Chondrocyte (in vitro differentiated cells): ENCODE measurements at places on chromosomes 6 and 20. TPM values are rescaled to one million over a fixed set of nuclear protein-coding genes. Genes with fewer than 3 reads are reported as not detected.

DNA sequence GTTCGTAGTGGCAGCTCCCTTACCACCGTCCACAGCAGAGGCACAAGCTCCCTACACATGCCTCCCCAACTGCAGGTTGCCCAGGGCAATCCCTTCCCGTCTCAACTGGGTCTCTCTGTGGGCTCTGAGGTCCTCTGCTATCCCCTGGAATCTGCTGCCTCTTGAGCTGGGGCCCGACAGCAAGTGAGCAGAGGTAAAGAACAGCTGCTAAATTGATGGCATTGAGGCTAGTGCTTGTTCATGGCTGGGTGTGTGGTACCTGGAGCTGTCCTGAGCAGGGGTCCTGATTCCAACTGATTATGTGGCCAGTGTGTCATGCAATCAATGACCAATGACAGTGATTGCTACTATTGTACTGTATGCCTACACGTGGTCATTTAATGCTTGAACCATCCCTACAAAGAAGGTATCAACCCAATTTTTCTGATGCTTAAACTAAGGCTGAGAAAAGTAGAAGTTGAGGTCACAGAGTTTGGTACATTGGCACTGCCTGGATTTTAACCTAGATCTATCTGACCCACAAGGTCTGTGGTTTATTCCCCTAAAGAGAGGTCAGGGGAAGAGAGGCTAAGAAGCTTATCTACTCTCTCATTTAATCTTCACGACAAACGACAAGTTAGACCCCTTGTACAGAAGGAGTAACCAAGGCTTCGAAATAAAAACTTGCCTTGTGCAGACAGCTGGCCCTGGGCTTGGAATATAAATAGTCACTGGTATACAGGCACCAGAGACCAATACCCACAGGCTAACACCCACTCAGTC is 41.1 kb downstream of the HNF4A start:
- DNase-seq, result peak; percentile 21

GRCh38 chr20:59253779-59254319 is 46.6 kb upstream of the EDN3 start:
- DNase-seq, result no peak

Gene NCOA5
- total RNA-seq, result 25.1 to 27.3 TPM (median 26.2 TPM) in 3 replicates

Gene MCHR2
- not detected in 3 replicates for total RNA-seq

GRCh38 chr6:28764014-28764723 is 159.6 kb downstream of the TRIM27 start:
- DNase-seq, result no peak

DNA sequence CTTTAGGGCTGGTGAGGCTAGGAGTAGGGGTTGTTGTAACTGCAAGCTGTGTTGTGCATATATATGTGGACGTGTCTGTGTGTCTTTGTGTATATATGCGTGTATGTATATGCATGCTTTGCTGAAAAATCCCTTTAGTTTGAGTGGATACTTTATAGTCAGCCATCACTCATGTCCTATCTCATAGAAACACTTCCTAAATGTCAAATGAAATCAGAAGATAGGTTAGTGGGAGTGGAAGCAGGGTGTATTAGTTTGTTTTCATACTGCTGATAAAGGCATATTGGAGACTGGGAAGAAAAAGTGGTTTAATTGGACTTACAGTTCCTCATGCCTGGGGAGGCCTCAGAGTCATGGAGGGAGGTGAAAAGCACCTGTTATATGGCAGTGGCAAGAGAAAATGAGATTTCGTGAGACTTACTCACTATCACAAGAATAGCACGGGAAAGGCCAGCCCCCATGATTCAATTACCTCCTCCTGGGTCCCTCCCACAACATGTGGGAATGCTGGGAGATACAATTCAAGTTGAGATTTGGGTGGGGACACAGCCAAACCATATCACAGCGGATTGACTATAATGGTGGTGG is 131.1 kb downstream of the JARID2 start:
- no peak for DNase-seq

Gene HUS1B
- total RNA-seq, result 0.70 to 0.97 TPM (median 0.79 TPM) in 3 replicates

DNA sequence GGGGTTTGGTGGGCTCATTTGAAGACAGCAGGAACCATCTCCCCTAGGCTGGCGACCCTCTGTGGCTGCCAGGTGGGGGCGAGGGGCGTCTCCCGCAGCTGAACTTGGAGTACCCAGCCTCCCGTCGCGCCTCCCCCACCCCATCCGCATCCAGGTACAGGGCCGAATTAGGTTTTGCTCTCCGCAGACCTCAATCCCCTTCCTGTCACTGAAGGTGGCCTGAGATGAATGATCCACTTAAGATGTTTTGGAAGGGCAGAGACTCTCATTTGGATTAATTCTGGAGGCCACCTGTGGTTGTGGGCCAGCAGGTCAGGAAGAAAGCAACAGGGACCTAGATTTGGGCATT is 493 bp downstream of the CD83 start:
- no peak for DNase-seq

DNA sequence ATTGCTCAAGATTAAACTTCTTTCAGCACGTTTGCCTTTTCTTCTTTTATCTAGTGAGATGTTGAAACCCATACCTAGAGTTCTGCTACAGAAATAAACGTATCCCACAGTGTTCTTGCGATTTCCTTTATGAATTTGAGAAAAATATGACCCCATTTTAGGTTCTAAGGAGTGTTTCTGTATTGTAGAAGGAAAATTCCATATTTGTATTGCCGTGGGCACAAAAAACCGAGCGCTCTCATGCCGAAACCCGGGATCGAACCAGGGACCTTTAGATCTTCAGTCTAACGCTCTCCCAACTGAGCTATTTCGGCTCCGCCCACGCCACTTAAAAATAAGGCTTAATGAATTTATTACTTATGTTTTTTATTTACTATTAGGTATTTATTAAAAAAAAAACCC is 23.7 kb downstream of the ZNF311 start:
- DNase-seq, result no peak

Gene NINL
- total RNA-seq, result 10.6 to 12.3 TPM (median 10.7 TPM) in 3 replicates

Gene VGLL2
- not detected in 3 replicates for total RNA-seq

DNA sequence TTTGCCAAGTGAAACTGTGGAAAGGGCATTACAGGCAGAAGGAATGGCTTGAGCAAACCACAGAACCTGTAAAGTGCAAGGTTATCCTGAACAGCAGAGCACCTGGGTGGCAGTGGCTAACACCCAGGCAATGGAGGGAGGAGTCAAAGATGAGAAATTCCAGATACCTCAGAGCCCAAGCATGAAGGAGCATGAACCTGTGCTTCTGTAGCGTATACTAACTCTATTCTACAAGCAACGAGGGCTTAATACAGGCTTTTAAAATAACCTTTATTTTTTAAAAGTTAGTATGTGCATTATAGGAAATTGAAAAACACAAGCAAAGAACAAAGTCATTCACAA is 77.0 kb downstream of the CNBD2 start:
- DNase-seq, result no peak

GRCh38 chr6:133621751-133622150 is 267.2 kb upstream of the TCF21 start:
- DNase-seq, result no peak

DNA sequence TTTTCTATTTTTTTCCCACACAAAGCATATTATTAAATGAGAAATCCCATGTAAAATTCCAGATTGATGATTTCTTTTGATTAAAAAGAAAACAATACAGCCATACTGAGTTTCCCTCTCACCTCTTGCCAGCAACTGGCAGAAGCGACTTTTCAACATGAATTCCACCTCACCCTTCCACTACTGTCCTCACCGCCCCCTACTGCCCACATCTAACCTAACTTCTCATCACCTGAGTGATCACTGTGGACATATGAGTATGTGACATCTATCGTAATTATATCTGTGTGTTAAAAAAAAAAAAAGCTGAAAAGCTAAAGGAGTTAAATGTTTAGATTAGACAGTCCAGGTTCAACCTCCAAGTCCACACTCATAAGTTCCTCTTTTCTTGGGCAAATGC is 528.6 kb downstream of the PRKN start:
- no peak for DNase-seq

DNA sequence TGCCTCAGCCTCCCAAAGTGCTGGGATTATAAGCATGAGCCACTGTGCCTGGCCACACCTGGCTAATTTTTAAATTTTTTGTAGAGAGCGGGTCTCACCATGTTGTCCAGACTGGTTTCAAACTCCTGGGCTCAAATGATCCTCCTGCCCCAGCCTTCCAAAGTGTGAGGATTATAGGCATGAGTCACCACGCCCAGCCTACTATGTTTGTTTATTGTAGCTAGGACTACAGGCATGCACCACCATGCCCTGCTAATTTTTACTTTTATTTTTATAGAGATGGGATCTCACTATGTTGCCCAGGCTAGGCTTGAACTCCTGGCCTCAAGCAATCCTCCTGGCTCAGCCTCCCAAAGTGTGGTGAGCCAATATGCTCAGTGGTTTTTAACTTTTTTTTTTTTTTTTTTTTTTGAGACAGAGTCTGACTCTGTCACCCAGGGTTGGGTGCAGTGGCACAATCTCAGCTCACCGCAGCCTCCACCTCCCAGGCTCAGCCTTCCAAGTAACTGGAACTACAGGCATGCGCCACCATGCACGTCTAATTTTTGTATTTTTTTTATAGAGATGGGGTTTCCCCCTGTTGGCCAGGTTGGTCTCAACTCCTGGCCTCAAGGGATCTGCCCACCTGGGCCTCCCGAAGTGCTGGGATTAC is 12.0 kb upstream of the DDX43 start:
- no peak for DNase-seq

Gene OOEP
- total RNA-seq, result not detected in 3 replicates

Gene EGFL8
- total RNA-seq, result 14.3 to 16.3 TPM (median 15.4 TPM) in 3 replicates

Gene MEP1A
- not detected in 3 replicates for total RNA-seq

Gene CAGE1
- total RNA-seq, result not detected in 3 replicates

DNA sequence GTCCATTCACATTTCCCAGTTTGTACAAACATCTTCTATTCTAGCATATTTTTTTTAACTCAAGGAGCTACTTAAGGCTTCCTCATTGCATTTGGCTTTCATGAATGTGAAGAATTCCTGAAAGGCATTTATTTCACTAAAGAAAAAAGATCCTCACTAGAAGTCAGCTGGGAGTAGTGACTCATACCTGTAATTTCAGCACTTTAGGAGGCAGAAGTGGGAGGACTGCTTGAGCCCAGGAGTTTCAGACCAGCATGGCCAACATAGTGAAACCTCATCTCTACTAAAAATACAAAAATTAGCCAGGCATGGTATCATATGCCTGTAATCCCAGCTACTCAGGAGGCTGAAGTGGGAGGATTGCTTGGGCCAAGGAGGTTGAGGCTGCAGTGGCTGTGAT is 30.9 kb upstream of the XRN2 start:
- DNase-seq, result no peak

- no peak for DNase-seq
Observed at GRCh38 chr6:3151691-3152090, 5.7 kb downstream of the TUBB2A start.

Gene ENPP3
- not detected in 3 replicates for total RNA-seq

DNA sequence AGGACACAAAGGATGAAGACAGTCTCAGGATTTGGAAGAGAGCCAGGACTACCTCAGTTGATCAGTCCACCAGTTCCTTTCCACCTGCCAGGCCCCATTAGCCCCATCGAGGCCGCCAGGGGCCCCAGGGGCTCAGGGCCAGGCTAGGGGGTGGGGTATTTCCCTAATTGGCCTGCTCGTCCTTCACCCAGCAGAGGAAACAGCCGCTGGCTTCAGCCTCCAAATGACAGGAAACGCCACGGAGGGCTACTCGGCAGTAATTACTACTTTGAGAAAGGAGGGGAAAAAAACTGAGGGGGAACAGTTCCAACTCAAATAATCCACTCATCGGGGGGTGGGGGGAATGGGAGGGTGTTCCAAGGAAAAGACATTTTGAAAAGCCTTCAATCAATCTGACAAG is 42.7 kb downstream of the MAFB start:
- no peak for DNase-seq

Gene ZSCAN31
- 1.8 to 2.6 TPM (median 2.0 TPM) in 3 replicates for total RNA-seq

Gene SAMD10
- total RNA-seq, result 3.8 to 4.7 TPM (median 4.3 TPM) in 3 replicates
